Nephron progenitor cell (in vitro differentiated cells): ENCODE measurements at places on chromosomes 2 and 18.

GRCh38 chr2:38709567-38710194 lies 41.5 kb downstream of the SRSF7 start:
- DNase-seq = no peak

DNA sequence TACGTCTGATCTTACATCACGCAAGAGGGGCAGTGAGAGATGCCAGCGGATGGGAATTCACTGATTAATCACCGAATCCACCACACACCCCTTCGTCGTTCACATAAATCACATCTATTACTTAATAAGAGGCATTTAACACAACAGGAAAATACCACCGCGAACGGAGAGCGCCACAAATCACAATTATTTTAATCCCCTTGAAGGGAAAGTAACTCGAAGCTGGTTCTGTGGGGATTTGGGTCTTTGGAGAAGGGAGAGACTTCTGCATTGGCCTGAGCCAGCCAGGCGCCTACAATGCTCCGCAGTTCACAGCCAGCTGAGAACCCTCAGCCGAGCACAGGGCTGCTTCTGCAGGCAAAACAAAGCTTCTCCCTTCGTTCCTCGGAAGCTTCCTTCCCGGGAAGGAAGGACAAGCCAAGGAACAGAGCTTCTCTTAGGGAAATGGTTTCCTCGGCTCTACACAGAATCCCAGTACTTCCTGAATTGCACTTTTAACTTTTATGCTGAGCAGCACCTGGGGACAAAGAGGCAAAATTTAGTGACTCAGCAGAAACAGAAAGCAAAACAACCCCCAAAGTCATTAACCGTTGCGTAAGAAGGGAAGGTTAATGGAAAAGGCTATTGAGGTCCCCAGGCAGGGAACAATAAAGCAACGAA lies at the start of gene LRP1B:
Gene LRP1B, minus strand, starts transcription at position 7 of the 660 bp plus-strand sequence. CDS start 287 bp downstream, outside the sequence.
- peak; percentile 32 for DNase-seq

DNA sequence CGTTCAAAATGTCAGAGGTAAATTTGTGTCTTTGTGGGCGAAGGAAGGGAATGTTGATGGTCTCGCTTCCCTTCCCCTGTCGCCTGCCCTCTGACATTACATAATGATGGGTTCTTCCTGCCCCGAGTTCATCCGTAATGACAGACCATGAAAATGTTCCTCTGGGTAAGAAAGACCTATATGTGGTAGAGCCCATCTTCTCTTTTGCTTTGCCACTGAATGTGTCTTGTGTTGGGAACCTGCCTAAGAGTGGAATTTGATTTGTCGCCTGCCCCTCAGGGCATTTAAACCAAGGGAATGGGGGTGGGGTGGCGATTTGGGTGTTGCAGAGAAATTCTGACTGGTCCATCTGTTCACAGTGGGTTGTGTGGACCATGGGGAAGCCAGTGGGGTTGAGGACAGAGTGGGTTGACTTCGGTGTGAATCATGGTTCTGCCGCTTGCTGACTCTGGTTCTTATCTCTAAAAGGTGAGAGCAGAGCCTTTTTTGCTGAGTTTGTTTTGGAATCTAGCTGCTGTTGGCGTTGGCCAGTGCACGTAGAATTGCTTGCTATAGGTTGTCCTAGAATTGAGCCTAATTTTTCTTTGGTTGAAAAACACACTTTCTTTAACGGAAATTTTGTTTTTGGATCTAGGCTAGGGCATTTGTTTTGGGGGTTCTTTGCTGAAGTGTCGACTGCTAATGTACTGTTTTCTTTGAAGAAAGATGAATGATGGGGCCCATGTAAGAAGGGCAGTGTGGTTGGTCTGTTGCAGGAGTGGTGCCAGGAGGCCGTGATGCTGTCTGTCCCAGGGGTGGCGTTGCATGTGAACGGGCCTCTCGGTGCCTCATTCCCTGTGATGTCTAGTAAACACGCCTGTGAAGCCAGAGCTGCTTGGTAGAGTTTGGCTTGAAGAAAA lies 1.3 kb downstream of the INPP4A start:
- no peak for DNase-seq

DNA sequence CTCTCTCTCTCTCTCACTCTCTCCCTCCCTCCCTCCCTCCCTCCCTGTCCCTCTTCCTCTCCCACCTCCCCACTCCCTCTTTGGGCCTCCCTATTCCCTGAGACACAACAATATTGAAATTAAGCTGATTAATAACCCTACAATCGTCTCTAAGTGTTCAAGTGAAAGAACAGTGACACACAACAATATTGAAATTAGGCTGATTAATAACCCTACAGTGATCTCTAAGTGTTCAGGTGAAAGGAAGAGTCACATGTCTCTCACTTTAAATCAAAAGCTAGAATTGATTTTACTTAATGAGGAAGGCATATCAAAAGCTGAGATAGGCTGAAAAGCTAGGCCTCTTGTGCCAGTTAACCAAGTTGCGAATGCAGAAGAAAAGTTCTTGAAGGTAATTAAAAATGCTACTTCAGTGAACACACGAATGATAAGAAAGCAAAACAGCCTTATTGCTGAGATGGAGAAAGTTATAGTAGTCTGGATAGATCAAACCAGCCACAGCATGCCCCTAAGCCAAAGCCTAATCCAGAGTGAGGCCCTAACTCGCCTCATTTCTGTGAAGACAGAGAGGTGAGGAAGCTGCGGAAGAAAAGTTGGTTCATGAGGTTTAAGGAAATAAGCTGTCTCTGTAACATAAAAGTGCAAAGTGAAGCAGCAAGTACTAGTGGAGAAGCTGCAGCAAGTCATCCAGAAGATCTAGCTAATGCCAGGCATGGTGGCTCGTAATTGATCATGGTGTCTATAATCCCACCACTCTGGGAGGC lies 21.3 kb downstream of the MALT1 start:
- DNase-seq = no peak

- no peak for DNase-seq
These were observed 17.7 kb downstream of the SLC66A2 start for GRCh38 chr18:79933765-79934164.

GRCh38 chr2:211957799-211958198 lies 580.8 kb downstream of the ERBB4 start:
- no peak for DNase-seq

GRCh38 chr2:161102770-161103450 lies 57.3 kb upstream of the TANK start:
- DNase-seq = no peak

DNA sequence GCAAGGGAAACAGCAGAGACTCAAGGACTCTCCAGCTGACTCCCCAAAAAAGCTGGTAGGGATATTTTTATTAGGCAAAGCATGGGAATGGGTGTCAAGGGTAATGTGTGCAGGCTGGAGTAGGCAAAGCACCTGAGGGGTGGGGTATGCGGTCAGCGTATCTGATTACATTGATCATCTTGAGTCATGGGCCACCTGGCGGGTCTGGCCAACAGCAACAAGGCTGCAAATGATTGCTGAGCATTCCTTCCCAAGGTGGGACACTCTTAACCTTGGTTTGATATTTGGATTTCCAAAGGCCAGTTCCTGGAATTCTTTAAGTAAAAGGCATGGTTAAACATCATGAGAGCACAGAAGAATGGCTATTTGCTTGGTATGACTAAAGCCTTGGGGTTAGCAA lies 32.6 kb upstream of the CCBE1 start:
- DNase-seq = no peak

GRCh38 chr2:191014653-191015020 lies 666 bp upstream of the STAT1 start:
- DNase-seq = no peak

DNA sequence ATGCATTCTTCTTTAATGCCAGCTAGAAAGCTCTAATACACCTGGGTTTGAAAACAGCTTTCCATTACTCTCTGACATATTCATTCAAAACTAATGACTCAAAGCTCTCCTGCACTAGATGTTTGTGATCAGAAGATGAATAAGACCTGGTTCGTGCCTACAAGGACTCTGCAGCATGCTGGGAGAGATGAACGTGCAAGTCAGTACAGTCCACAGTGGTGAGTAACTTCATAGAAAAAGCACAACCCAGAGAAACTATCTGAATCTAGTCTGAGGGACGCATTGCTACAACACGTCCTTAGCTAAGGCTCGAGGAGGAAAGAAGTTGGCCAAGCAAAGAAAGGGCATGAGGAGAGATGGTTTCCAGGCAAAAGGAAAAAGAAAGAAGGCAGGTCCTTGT lies 234.3 kb downstream of the OSR1 start:
- DNase-seq = no peak

GRCh38 chr18:1090758-1091157 lies 186.1 kb downstream of the ADCYAP1 start:
- DNase-seq = no peak

DNA sequence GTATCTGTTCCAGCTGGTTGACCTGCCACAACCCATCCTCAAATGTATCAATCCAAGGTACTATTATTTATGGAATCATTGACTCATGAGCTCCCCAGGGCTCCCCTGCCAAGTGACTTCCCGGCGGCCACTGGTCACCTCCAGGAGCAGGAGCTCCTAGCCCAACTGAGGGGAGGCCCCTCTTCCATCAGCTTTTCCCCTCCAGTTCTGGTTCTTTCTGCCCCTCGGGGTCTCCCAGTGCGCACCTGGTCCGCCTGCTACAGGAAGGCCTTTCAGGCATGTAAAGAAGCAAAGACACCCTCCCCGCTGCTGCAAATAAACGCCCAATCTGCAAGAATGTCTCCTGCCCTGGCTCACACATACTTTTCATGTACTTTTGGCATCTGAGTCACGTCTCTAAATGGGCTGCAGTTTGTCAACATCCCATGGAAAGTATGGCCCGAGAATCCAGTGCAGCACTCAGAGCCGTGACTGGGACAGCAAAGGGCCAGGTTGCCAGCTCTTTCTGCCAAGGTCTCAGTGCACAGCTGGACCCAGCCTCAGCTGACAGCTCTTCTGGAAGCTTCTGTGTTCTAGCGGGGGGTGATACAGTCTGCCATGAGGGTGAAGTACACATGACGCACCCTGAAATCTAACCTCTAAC lies 41.4 kb downstream of the KLHL29 start:
- no peak for DNase-seq

- DNase-seq = no peak
These were observed 34.2 kb upstream of the MLPH start for GRCh38 chr2:237452861-237453260.

- no peak for DNase-seq
These were observed 290.2 kb downstream of the SOX11 start for GRCh38 chr2:5982193-5982902.

GRCh38 chr2:6474161-6475140 lies 391.3 kb downstream of the CMPK2 start:
- no peak for DNase-seq

GRCh38 chr2:135736546-135736945 lies 5.1 kb upstream of the UBXN4 start:
- DNase-seq = no peak

DNA sequence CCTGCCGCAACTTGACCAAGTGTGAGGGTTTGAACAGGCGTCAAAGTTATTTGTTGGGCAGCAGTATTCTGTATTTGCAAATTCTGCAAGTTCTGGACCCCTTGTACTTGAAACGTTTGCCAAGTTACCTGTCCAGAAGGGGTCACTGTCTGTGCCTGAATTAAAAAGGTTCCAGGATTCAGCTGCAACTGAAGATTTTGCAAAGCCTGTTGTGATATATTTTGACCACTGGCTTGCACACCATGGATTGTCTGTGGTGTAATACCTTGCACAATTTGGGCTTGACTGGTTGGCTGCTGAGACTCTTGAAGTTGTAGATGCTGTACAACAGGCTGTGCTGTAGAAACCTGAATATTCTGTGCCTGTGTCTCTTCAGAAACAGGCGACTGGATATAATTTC lies 10.2 kb downstream of the SP3 start:
- DNase-seq = no peak

DNA sequence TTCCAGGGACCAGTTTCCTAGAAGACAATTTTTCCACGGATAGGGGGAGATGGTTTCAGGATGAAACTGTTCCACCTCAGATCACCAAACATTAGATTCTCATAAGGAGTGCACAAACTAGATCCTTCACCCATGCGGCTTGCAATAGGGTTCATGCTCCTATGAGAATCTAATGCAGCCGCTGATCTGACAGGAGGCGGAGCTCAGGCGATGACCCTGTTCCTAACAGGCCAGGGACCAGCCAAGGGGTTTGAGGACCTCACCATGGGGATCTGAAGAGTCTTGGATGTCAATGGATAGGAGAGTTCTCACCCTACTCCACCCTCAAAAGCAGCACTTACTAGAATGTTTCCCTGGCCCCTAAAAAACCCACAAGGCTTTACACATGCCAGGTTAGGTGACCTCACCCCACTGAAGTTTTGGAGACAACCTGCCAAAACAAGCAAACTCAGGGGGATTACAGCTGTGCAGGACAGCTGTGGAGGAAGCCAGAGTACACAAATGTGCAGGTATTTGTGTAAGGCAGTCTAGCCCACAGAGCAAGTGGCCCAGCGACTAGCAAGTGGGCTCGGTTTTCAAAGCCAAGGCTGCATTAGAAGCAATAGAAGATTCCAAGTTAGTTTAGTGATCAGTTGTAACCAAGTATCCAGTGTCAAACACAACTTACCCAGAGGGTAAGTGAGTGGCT lies 3.9 kb downstream of the EVA1A start:
- DNase-seq = no peak

GRCh38 chr2:48933828-48934497 lies 178.4 kb upstream of the LHCGR start:
- no peak for DNase-seq

DNA sequence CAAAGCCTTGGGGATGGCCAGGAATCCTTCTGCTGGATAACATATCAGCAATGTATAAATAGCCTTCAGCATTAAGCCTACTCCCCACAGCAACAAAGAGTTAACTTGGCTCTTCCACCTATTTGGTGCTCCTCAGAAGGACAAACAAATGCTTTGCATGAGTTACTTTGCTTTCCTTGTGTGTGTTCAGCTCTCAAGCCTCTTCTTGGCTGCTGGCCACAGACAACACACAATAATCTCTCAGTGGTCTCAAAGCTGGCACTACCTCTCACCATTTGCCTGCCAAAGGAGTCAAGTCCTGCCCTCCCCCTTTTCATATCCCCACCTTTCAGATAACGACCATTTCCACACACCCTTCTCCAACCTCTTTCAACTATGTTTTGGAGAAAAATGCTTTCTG lies 17.5 kb downstream of the FTCDNL1 start:
- no peak for DNase-seq

DNA sequence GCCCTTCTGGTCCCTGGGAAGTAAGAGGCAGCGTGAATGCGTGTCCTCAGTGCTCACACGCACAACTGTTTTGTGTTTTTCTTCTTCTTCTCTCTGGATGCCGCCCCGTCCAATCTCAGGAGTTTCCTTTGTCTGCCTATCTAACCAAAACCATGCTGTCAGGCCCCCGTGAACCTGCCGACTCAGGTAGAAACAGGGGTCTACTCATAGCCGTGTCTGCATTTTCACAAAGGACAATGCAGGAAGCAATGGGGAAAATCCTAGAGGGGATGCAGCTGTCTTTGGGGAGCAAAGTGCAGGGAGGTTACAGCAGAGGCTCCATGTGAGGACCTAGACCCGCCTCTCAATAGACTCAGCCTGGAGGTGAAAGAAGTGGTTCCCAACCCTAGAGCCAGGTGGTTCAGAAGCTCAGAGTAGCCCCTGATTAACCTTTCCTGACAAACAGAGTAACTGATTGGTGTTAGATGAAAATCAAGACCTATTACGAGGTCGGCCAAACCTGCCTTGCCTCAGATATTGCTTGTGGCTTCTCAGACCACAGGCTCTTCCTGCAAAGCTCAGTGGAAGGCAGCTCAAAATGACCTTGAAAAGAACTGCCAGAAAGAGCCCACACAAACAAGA lies 49.3 kb downstream of the CD226 start:
- DNase-seq = no peak
